ENCODE measurements at places on chromosomes 1 and 21.

DNA sequence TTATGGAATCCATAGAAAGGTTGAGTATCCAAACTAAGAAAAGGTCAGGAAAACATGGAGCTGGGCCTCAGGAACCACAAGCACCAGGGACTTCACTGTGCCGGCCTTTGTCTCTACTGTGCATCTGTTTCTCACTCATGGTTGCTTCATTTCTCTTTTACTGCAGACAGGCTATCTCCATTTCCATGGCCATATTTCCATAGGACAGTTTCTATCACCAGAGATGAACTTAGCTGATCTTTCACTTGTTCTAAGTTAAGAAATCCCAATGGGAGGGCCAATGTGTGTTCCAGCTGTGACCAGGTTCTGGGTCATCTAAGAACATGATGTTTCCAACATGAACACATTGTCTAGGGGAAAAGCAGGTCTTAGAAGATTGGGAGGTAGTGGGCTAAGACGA lies 43.7 kb upstream of the PPP2R5A start:
- no peak for DNase-seq

DNA sequence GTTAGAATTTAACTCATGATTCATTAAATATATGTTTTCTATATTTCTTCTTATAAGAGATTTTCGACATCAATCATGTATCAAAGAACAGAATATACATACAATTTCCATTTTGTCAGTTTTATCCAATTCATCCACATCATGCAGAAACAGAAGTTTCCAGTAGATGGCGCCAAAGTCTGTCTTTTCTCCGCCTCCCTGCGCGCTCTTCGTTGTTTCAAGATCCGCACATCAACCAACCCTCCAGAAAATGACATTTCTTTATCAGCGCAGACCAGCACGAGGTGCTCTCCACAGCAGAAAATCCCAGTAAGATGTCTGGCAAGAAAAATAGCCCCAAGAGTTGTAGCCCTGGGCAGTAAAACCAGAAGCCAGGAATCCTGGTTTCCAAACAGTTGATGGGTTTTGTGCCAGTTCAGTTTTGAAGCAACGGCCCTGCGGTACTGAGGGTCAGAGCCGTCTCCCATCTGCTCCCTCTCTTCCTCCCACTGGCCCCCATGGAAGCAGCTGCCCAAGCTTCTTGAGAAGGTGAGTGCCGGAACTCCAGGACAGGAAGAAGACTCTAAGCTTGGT lies 38.6 kb upstream of the GPR137B start:
- DNase-seq: peak; percentile 41

DNA sequence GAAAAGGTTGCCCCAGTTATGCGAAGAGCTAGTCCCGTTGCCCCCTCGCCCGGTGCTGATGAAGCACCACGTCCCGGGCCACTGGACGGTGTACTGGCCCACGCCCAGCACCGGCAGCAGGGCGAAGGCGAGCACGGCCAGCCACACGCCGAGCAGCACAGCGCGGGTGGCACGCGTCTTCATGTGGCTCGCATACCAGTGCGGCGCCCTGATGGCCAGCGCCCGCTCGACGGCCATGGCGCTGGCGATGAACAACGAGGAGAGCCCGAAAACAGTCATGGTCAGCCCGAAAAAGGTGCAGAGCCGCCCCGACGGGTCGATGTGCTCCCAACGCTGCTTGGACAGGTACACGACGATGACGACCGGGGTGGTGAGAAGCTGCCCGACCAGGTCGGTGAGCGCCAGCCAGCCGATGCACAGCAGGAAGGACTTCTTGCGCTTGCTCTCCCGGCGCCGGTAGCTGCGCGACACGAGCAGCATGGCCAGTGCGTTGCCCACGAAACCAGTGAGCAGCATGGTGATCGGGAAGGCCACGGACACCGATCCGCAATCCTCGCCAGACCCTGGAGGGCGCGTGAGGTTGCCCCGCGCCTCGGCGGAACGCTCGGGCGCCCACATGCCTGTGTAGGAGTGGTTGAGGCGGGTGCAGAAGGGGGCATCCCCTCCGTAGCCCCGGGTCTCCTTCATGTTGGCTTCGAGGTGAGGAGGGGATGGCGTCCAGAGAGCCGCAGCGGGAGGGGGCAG lies 553 bp downstream of the PTGER3 start:
- DNase-seq: no peak

DNA sequence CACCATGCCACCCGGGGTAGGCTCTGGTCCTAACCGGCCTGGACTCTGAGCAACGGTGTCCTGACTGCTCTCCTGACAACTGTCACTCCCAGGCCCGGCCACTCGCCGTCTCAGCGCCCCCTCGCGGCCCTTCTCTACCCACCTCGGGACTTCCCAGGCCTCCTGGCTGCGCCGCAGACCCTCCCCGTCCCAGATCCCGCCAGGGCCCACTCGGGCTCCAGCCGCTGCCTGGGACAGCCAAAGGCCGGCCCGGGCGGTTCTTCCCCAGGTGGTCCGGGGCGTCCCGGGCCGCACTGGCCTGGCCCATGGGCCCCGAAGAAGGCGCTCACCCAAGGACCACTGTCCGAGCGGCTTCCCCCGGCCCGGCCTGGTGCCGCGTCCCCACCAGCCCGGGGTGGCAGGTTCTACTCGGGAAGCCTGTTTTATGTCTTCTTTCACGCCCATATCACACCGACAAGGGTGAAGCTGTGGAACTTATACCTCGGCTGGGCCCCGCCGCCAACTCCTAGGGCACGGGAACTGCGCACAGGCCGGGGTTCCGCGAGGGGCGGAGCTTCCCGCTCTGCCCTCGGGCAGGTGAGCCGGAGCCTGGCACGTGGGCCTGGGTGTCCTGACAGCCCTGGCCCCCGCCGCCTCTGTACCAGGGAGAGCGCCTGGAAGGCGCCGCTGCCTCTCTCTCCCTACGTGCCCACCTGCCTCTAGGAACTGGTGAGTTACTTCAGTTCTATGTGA lies 138.3 kb downstream of the TTLL7 start:
- peak; percentile 69 for DNase-seq

GRCh38 chr1:244451539-244451950 lies at the start of gene ADSS2:
Gene ADSS2 (minus strand): TSS chr1:244451909. CDS start chr1:244451817, 92 bp downstream.
- no peak for DNase-seq

- DNase-seq: no peak
Observed at GRCh38 chr1:201461645-201462441, 7.1 kb downstream of the PHLDA3 start.

- no peak for DNase-seq
Observed at GRCh38 chr1:248842781-248843331, 4.8 kb downstream of the ZNF672 start.

- DNase-seq: no peak
Observed at GRCh38 chr1:106620521-106620954, 435.9 kb upstream of the PRMT6 start.

DNA sequence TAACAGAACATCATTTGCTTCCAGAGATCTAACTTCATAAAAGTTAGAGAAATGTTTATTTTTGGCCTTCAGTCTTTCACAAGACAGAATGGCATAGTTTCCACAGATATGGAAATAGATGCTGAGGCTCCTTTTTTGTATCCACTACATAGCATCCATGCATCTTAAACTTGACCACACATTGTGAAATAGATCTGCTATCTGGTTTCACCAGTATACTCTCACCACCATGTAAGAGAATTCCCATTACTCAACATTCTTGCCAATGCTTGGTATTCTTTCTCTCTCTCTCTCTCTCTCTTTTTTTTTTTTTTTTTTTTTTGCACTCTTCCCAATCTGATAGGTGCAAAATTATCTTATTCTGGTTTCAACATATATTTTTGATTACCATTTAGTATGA lies 52.1 kb upstream of the PRMT6 start:
- DNase-seq: no peak

GRCh38 chr1:206890125-206891060 lies 6.8 kb upstream of the IL24 start:
- DNase-seq: no peak

DNA sequence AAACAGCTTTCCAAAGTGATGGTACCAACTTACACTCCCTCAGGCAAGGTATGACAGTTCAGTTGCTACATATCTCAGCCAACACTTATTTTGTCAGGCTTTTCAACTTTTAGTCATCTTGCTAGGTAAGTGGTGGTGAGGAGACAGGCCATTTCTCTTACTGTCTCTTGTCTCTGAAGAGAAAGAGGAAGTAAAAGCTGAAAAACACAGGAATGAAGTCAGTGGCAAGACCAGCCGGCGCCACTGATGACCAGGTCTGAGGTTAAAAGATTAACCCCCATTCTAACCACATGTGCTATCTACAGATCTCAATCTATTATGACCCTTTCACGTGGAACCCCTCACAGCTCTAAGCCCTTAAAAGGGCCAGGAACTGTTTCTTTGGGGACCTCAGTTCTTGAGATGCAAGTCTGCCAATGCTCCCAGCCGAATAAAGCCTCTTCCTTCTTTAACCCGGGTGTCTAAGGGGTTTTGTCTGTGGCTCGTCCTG lies 4.2 kb downstream of the ADCY10 start:
- no peak for DNase-seq

- DNase-seq: no peak
Observed at GRCh38 chr1:155093911-155094621, 15.4 kb downstream of the EFNA3 start.

DNA sequence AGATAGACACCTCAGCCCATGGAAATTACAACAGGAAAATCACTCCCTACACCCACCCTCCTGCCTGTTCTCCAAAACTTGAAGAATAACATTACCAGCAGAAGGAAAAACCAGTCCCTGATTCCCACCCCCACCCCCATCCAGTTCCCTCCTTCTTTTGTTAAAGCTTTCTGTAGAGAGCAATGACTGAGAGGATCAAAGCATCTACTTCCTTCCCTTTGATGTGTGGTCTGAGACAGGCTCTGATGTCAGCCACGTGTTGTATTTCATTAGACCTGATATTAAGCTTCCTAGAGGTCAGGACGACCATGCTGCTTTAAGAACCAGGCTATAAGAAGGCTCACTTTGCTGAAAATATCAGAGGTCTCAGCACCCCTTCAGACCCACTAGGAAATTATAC lies 73.9 kb upstream of the HAO2 start:
- no peak for DNase-seq

DNA sequence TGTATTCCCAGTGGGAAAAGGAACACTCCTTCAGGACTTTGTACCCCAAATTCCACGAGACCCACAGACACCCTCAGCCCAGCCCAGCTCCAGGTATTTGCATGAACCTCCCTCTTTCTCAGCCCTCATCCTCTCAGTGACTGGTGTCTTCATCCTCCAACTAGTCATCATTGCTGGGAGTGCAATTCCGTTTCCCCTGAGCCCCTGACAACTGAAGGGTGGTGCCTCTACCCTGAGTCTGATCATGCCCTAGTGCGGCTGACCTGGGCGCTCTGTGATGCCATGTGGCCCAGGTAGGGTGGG lies 3.8 kb upstream of the ZNF692 start:
- no peak for DNase-seq

DNA sequence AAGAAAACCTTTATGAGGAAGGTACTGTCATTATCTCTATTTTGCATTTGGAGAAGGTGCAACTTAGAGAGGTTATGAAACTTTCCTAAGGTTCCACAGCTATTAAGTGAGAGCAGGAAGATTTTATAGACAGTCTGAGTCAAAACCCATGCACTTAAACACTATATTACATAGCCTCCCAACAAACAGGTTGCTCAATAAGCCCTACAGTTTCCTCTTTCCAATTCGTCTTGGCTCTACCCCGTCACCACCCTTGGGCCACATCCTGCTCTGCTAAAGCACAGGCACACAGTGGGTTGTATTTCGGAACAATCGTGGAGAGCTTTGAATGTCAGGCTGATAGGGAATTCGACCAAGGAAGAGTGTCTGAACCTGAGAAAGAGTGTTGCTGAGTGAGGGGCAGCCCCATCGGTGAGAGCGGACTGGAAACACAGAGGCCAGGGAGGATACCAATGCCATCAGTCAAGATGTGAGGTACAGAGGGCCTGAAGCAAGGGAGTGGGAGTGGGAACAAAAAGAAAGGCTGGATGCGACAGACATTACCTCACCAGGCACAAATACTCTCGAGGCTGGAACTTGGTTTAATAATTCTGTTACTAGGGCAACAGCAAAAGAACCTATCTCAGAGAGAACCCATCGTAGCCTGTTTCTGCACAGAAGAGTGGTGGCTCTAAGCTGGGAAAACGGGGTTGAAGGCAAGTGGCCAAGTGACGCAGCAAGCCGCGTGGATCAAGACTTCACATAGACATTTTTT lies 6.3 kb upstream of the LRRC52 start:
- DNase-seq: no peak

- DNase-seq: no peak
Observed at GRCh38 chr1:40391688-40392145, 18.2 kb downstream of the SMAP2 start.

DNA sequence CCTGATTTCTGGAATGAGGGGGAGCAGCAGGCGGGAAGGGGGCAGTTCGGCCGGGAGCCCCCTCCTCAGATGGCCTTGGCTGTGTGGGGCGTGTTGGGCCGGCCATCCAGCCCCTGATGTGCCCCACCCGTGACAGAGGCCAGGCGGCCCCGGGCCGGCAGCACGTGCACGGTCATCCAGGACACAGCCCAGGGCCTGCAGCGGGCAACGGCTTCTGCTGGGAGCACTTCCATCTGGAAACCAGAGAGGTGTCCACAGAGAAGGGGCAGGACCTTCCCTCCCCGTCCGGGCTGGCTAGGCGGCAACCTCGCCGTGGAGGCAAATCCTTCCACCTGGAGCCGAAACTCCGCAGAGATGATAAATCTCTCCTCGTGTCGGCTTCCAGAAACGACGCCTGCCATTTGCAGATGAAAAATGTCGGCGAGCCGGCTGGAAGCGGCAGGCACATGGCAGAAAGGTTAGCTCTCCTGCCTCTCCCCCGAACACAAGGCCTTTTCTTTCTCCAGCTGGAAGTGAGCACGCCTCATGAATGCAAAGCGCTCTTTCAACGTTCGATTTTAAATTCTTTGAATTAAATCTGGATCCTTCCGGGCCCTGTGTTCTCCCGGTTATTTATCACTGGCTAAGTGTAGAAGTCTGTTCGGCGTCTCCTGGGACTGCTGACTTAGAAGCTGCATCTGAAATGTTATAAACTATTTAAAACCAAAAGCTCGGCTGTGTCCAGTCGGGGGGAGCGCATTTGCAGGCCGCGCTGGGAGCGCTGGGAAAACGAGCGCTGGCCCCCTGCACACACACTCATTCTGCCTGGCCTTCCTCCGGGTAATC lies 9.4 kb upstream of the ACTRT2 start:
- DNase-seq: no peak

GRCh38 chr1:202919615-202920014 lies 7.4 kb downstream of the KLHL12 start:
- DNase-seq: no peak

- no peak for DNase-seq
Observed at GRCh38 chr1:116325922-116326321, 47.1 kb upstream of the ATP1A1 start.

All from stimulated activated CD4-positive, alpha-beta T cell treated with anti-CD3 and anti-CD28 coated beads, Interleukin-4, amount 100 ng/mL, for 48 hours (primary cell).